Stimulated activated CD4-positive, alpha-beta T cell treated with anti-CD3 and anti-CD28 coated beads, Interleukin-1b, Interleukin-23, amount 100 ng/mL, for 24 hours (primary cell): ENCODE measurements at places on chromosomes 2 and 18.

DNA sequence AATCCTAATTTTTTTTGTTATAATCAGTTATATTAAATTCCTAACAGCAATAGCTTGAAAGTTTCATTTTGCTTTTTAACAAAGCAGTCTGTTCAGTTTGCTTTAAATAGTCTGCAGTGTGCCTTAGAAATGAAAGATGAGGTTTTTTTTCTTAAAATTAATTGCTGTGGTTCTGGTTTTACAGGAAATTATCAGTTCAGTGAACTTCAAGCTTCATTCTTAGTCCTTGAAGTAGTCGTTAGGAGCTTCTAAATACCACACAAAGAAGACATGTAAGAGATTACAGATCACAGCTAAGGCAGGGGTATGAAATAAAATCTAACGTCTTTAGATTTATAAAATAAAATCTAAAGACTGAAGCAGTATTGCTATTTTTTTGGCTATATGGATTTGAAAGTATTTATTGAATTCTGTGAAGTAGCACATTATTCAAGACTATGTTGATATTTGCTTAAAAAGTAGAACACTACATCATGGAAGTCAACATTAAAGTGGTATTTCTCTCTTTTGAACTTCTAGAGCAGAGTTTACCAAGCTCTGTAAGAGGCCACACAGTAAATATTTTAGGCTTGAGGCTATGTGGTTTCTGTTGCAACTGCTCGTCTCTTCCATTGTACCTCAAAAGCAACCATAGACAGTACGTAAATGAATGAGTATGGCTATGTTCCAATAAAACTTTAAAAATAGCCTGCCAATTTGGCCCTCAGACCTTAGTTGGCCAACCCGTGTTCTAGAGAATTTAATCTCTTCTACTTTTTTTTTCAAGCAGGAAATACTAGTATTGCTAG is 81.5 kb upstream of the STON1 start:
- no peak for DNase-seq

GRCh38 chr2:54677476-54678265 is 45.8 kb upstream of the EML6 start:
- no peak for DNase-seq

DNA sequence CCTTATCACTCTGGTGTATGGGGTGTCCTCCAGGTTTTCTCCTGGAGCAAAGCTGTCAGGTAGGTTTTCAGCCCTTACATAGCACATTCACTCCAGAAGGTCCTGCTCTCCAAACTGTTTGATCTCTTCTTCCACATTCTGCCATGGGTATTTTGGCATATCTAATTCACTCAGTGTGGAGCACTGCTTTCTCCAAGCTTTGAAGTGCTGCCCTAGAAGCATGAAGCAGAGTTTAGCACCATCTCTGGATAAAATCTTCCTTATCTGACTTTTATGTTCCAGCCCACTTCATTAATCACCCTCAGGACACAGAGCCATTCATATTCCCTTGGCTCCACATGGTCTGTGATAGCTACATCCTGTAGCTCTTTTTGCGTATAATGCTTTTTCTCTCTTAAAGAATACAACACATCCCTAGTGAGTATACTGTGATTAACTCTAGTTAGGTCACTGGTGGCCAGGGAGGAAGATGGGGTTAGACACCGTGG is 56.7 kb upstream of the ARHGAP28 start:
- DNase-seq = no peak

DNA sequence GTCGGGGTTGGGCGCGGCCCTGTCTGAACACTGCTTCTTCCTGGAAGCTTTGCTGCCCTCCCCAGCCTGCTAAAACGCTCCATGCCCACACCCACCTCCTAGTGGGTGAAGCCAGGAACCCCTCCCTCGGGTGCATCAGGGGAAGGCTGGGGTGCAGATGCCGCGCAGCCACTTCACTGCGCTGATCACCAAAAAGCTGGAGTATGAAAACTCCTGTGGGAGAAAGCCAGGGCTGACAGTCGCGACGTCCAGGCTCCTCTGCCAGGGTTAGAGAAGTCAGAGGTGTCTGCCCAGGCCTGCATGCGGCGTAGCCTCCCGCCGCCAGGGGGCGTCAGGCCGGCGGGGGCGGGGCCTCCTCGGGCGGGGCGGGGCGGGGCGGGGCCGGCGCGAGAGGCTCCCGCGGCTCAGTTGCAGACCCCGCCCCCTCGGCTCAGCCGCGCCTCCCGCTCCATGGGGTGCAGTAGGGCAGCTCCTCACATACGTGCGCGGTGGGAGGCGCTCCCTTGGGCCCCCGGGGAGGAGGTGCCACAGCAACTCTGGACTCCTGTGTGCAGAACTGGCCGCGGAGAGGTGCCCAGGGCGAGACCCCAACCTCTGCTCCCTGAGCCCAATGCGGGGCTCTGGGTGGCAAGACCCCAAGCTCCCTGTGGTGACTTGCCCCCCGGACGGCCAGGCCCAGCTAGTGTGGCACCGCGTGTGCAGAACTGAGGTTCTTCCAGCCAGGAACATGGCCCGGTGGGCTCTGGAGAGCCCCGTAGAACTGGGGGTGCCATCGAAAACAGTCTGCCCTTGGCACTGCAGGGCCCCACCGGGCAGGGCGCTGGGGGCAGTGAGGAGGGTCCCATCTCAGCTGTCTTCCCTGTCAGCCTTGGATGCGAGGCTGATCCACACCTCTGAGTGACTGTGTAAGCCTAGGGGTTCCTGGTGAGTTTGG is 1.8 kb upstream of the RNPEPL1 start:
- DNase-seq = peak; percentile 90

DNA sequence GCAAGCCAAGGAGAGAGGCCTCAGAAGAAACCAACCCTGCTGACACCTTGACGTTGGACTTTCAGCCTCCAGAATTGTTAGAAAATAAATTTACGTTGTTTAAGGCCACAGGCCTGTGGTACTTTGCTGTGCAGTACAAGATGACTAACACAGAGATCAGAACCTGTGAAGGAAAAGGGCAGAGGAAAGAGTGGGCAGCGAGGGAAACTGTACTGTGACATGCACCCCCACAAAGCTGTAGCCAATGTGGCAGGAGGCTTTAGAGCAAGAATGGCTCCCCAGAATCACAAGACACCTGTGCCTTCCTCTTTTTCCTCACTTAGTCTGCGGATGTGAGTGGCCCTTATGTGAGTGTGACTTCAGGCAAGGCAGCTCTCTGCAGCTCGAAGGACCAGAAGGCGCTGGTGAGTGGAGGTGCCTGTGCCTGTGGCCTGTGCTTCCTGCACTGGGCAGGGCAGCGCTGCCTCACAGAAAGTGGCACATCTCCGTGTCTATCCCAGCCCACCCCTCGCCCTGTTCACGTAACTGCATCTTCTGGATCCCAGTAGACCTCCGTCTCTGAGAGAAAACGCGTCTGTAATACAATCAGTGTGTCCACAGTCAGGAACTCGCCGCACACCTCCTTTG is 89.5 kb downstream of the MRPS9 start:
- no peak for DNase-seq

GRCh38 chr2:149629026-149629425 is 41.5 kb upstream of the MMADHC start:
- no peak for DNase-seq

- no peak for DNase-seq
Measured at GRCh38 chr18:43875511-43875910, 598.2 kb upstream of the SYT4 start.

- no peak for DNase-seq
Measured at GRCh38 chr2:201790989-201791388, 10.3 kb upstream of the ALS2 start.

- no peak for DNase-seq
Measured at GRCh38 chr18:29305516-29305915, 1128.6 kb upstream of the CDH2 start.

- no peak for DNase-seq
Measured at GRCh38 chr2:73223821-73224220, 9.2 kb downstream of the PRADC1 start.

DNA sequence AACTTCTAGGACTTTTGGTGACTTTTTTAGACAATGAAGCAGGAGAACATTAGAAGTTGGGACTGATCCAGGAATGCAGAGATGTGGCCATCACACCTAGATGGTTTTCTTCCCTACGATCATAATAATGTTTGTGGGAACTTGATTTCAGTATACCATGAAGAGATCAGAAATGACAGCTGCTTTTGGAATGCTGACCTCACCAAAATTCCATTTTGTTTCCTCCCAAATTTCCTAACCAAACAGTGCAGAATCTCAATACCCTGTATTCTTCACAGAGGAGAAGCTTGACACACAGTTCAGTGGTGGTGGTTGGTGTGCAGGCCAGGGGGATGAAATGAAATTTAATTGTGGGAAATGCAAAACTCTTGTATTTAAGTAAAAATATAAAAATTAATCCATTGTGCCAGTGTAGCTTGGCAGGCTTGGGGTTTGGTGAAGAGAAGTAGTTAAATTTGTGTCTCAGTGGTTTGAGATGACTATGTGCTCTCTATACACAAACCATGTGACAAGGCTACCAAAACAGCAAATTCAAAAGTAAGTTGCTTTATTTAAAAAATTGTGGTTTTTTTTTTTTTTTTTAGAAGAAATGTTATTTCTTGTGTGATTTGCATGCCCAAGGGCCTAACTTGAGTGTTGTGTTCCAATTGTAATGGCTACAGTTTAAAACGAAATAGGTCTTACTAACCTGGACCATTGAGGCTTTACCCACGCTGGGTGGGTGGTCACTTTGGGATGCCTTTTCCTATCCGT is 252.4 kb downstream of the LPIN1 start:
- no peak for DNase-seq

GRCh38 chr2:30208453-30208852 is 22.9 kb upstream of the LBH start:
- no peak for DNase-seq

DNA sequence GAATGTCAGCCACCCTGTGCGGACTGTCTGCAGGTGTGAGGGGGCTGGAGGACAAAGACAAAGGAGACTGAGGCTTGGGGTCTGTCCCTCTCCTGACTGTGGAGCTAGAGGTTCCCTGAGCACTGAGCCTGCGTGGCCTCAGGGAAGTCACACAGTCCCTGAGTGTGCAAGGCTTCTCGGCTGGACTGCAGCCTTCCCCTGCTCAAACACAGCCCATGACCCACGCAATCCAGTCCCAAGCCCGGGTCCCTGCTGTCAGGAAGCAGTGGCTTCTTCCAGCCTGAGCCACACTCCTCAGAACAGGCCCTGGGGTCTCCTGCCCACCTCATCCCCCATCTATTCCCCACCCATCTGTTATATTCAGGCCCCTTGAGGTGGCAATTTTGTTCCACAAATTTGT is 2.7 kb downstream of the ASTL start:
- DNase-seq = no peak

DNA sequence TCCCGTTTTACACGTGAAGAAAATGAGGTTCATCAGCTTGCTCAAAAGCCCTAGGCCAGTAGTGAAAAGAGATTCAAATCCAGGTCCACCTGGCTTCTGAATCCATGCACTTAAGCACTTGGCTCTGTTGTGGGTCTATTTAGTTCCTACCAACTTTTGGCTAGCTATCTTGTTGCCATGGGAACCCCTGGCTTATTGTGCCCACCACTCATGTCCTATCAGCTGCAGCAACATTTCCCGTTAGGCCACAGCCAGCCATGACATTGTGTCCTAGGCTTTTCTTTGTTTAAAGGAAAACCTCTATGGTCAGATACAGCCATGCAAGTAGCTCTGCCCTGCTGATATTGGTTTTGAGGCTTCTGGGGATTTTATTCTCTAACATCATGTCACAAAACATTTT is 49.8 kb downstream of the PLEK start:
- no peak for DNase-seq

DNA sequence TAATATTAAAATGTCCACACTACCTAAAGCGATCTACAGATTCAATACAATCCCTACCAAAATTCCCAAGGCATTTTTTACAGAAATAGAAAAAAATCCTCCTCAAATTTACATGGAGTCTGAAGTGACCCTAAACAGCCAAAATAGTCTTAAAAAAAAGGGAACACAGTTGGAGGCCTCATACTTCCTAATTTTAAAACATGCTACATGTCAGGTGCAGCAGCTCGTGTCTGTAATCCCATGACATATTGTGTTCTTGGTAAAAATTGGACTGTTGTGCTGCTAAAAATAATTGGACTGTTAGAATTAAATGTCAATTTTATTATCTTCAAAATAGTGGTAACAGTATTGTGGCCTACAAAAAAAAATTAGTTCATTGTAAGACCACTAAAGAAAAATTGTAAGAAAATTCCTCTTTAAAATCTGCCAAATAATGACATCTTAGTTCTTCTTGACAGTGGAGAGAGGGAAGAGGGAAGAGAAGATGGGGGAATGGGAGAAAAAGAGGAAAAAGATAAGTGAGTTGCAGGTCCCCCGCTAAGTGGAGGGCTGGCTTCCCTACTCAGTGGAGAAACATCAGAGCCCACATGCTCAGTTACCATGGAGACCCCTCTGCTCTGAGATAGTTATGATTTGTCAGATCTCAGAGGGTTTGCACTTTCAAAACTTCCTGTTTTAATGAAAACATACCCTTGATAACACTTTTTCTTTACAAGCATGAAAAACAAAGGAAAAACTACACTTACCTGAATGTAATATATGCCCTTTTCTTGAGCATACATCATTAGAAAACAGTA is 46.5 kb downstream of the UNC50 start:
- no peak for DNase-seq

DNA sequence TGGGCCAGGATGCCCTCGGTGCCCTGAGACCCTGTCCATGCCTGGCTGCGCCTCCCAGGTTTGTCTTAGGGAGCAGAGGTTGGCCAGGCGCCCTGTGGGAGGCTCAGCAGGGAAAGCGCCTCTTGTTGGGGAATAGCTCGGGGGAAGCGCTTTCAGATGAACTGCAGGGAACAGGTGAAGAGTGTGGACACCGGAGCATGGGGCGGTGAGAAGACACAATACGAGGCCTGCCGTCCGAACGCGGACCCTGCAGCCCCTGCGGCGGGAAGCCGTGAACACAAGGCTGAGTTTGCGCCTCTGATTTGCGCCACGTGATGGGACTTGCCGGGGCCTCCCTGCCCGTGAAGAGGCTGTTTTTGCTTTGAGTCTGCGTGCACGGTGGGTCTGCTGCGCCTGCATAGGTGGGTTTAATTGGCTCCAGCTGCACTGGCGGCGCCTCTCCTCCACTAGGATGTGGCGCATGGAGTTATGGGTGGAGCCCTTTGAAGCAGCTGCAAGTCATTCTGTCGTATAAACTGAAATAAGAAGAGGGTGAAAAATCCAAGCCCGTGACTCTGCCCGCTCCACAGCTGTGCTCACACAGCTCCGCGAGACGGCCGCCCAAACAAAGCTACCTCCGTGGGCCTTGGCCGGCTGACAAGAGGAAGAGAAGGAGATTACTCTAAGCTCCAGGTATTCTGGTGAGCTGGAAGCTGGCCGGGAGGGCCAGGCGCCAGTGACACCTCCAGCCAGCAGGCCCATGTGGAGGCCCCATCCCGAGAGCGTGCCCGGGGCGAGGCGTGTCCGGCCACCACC is 103.5 kb upstream of the CTDP1 start:
- no peak for DNase-seq

DNA sequence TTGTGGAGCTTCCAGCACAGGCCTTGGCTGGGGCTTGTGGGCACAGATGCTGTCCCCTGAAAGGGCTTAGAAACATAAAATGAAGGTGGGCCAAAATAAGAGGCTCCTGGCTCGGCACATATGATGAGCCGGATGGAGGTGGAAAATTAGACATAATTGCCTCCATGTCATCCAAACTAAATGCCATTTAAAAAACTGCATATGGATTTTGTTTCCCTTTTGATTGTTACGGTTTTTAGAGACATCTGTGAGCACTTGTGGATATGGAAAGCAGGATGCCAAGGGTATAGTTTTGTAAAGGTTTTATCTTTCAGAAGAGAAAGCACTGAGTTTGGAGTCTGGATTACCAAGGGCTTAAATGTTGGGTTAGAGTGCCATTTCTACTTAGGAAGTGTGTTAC is 498.3 kb downstream of the RIT2 start:
- no peak for DNase-seq
